Foreskin fibroblast (primary cell): ENCODE measurements at places on chromosomes 7 and 10.

- DNase-seq, result no peak
Observed at GRCh38 chr7:74475243-74475986, 21.7 kb downstream of the GTF2IRD1 start.

DNA sequence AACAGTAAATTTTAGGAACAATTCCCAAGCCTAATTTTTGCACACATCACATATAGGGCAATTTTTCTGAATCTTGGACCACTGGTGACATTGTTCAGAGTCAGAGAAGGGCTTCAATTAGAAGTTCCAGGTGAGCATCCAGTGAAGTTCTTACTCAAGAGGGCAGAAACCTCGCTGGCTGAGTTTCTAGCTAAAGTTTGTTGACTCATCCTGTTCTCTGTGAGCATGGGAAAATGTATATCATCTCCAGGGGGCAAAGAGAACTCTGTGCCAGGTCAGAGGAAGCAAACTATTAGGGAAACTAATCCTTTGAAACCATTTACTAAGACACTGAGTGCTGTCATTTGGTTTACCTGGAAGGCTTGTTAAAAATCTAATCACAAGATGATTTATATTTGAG, 695.6 kb upstream of the IGFBP3 start:
- DNase-seq, result no peak

GRCh38 chr7:134513169-134513752, 14.1 kb upstream of the AKR1B10 start:
- DNase-seq, result peak; percentile 27

GRCh38 chr10:99660662-99661376, 1.5 kb downstream of the ENTPD7 start:
- no peak for DNase-seq

GRCh38 chr7:135369405-135369804, 135.8 kb downstream of the STRA8 start:
- DNase-seq, result no peak

- no peak for DNase-seq
Observed at GRCh38 chr7:35512716-35513115, 182.2 kb downstream of the HERPUD2 start.

DNA sequence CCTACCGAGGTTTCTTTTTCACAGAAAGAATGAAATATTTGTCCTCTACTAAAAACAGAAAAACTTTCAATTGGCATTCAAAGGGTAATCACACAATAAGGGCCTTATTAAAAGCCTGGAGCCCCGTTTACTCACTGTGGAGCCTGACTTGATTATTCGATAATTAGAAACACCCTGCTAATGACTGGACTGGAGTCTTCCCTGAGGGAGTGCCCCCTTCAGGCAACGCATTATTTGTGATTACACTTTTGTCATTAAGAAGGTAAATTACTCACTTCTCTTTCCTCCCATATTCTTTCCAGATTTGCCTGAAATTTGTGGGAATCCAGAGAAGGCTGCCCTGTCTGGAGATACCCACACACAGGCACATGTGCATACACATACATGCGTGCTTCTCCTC, 444.2 kb upstream of the NPVF start:
- no peak for DNase-seq

- no peak for DNase-seq
Observed at GRCh38 chr7:42292991-42293521, 56.0 kb upstream of the GLI3 start.

DNA sequence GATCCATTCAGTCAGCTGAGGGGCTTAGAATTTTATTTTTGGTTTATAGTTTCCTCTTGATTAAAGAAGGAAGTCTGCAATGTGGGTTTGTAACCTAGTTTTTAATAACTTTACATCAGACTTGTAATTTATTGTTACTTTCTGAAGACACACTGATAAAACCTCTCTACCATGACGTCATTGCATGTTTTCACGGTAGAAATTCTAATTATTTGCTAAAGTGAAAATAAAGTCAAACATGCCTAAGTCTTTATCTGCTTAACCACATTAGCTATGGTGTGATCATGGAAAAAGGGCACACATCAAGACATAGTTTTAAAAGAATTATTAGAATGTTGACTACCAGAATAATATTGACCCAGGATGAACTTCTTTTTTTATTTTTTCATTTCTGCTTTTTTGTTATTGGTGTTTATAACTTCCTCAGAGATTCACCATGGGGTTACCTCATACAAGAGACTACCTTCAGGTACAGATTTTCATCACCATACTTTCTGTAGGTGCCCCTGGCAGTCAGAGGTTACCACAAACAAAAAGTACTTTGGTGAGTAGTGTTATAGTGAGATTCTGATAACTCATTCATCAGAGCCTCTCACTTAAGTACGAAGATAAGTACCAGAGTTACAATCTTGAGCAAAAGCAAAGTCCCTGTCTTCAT, 7.0 kb upstream of the PANK1 start:
- no peak for DNase-seq

DNA sequence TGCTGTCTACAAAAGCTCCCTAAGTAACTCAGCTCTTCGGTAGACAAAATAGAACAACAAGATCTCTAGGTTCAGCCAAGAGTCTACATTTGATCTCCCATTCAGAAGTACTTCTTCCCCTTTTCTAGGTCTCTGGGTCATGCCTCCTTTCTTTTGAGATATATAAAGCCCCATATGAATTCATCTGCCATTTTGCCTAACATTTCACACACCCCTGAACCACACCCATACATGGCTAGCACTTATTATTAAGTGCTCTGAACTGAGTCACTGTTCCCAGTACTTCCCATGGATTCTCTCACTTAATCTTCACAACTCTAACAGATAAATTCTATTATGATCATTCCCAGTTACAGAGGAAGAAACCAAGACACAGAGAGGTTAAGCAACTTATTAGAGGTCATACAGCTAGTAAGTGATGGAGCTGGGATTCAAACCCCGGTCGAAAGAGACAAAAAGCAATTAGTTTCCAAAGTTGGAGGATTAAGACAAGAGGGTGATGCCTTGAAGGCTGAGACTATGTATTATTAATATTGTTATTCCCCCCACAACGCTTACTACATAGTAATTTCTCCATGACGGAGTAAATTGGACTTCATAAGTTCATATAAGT, 17.3 kb downstream of the MYOF start:
- no peak for DNase-seq

GRCh38 chr7:113247198-113247597, 128.8 kb upstream of the SMIM30 start:
- DNase-seq, result no peak

DNA sequence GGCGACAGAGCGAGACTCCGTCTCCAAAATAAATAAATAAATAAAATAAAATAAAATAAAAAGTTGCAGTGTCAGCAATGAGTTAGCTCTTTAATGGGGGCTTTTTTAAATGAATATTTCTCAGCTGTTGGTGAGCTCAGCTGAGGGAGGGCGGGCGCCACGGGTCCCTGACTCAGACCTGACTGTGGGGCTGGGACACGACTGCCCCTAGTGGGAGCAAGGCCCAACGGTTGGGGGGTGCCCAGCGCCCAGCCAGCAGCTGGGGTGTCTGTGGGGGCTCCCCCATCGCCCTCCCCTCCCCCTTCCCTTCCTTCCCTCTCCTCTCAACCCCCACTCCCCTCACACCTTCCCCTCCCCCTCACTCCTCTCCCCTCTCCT, 46.6 kb downstream of the PWWP2B start:
- peak; percentile 56 for DNase-seq

DNA sequence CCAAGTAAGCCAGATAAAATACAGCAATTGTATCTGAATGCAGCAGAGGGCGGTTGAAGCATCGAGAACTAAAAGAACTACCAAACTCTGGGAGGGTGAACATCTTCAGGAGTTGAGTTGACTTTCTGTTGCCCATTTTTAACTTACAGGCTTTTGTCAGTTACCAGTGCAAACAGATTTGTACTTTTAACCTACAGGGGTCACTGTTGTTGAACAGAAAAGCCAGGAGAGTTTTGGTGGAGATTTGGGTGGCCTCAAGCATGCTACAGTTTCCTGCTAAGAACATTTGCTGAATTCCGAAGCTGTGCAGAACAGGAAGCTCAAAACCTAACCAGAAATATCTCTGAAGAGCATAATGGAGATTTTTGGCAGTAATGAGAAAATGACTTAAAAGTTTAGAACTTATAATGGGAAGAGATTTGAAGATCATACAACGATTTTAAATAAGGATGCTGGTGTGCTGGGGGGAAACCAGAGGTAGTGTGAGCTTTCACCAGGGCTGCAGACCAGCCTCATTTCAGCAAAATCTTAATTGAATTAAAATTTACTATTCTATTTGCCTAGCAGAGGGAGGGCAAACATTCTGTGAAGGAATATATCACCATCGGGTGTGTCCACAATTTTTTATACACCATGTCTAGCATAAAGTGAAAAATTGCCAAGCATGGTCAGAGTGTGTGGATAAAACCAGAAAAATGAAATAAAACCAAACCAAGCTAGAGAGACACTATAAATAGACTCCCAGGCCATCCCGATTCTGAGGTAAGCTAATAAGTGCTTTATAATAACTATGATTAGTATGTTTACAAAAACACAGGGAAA, 208.6 kb upstream of the CCDC6 start:
- peak; percentile 70 for DNase-seq

DNA sequence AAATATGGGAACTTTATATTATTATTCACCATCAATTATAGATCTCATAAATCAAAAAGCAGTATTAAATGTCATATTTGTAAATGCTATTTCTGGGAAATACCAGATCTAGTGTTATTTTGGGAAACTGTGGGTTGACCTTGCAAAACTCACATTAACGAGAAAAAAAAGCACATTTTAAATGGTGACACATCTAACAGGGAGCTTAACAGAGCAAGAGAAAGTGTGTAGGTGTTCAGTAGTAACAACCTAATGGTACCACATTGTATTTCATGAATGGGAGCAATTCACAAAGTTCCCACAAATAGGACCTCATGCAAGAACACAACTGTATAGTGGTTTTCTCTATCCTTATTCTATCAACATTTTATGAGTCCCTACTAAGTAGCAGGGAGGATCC, 26.2 kb upstream of the HDAC9 start:
- no peak for DNase-seq

DNA sequence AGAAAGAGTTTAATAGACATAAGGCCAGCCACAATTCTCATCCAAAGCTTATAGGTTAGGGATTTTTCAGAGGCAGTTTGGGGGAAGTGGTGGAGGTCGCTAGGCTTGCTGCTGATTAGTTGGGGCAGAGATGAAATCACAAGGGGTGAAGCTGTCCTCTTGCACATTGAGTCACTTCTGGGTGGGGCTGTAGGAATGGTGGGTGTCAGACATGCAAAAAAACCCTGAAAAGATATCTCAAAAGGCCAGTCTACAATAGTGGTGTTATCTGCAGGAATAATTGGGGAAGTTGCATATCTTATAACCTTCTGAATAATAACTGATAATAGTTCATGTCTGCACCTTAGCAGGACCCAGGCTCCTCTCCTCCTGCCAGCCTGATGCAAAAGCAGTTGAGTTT, 2.1 kb downstream of the FAM24B start:
- DNase-seq, result no peak

DNA sequence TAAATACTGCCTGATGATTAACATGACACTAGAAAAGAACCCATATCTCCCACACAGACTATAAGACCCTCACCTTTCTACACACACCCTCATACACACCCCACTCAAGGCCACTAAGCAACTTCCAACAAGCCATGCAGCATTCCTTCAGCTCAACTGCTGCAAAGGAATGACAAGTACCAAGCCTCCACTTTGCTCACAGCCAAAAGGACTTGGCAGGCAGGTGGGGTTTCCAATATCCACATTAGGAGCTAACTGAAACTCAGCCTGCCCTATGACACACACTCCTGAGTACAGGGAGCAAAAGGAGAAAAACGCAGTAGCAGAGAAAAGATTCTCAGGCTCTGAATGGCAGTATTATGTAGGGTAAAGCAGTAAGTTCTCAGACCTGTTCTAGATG, 13.4 kb downstream of the USP54 start:
- DNase-seq, result no peak

- no peak for DNase-seq
Observed at GRCh38 chr7:54860843-54861242, 101.8 kb upstream of the SEC61G start.

GRCh38 chr7:151167197-151167961, at the start of gene GBX1:
TSS of gene GBX1 (minus strand) at chr7:151167694. CDS start at chr7:151167548, 146 bp downstream.
- DNase-seq, result peak; percentile 39

GRCh38 chr10:128306966-128307365, 180.7 kb upstream of the MKI67 start:
- DNase-seq, result no peak

DNA sequence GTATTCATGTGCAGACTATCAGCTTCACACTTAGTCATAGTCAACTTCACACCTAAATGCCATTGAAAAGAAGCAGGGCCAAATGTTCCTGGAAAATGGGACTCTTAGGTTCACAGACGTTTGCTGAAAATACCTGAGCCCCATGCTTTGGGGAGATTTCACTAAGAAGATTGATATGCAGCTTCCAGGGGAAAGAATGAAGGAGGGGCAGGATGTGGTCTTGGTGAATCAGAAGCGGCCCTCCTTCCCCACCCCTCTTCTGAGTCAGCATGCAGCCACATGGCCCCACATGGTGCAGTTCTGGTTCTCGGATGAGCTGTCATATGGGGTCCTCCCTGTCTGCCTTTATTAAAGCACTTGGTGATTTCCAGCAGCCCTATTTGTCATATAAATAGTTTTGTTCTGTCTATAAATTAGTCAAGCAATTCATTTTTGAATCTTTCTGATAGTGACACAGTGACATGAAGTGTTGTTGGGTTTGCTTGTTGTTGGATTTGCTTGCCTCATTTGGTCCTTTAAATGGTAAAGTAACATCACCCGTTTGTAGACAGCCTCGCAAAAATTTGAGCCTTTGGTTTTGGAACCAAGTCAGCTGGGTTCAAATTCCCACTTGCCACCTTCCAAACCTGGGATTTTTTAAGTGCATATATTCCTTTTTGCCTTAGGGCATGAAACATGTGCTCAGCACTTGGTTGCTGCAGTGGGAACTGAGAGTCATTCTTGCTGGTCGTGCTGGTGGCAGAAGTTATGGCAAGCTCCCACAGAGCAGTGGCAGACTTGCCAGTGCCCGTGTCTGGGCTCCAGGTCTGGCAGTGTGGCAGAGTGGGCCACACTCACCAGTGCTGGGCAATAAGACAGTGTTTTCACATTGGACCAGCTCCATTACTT, 68.1 kb upstream of the CDK6 start:
- DNase-seq, result peak; percentile 98

DNA sequence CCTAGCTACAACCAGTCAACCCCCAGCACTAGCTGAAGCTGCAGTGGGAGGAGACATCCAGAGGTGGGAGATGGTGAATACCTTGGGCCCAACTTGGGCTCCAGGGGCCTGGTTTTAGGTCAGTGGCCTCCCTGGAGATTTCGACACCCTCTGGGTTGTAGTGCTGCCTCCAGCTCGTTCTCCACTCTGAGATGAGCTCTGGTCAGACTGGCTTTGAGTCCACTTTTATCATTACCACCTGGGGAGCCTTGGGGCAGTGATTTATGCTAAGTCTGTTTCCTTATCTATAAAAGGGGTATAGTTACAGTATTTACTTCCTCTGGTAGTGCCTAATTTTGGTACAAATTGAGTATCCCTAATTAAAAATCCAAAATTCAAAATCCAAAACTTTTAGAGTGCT, 22.8 kb downstream of the PPIA start:
- no peak for DNase-seq

DNA sequence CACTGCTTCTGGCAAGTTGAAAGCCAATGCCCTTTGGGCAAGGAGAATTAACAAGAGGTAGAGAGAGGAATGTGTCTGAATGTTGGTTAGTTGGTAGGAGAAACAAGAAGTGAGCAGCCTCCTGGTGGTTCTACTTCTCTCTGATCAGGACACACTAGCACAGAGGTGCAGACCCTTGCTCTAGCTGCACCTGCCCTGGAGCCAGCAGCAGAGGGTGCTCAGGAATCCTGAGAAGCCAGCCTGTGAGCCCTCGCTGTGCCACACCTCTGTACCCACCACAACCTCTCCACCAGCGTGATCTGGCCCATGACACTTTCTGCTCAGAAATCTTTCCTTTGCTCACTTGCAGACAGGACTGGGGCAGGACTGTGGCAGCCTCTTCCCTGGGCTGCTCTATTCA, 364.7 kb downstream of the RPS24 start:
- no peak for DNase-seq
